ENCODE measurements at places on chromosomes 7 and 10.

- DNase-seq, result peak; percentile 74
Measured at GRCh38 chr10:77710759-77711682, 73.4 kb upstream of the KCNMA1 start.

DNA sequence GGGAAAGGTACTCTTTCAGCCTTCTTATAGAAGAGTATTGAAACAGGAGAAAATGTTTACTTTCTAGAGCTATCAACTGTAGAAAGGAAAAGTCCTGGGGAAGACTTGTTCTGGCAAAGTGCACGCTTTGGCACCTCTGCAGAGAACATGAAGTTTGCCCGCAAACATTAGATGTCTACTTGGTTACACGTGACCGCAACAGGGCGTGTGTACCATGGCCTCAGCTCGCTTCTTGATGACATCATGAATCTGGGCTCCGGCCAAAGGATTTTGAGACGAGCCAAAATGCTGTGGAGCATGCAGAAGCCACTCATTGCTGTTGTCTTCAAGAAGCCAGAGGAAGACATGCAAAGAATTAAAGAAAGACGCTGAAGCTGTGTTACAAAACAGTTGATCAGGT is 8.6 kb upstream of the TAS2R60 start:
- no peak for DNase-seq

DNA sequence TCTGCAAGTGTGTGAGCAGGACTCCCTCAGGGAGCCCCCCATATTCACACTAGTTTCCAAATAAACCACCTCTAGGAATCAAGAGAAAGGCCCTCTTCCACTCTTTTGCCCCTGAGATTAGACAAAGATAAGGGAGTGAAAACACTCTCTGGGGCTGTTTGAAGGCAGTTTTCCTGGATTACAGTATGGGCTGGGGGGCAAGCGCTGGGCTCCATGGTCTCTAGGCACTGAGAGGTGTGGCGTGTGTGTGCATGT is 1.0 kb downstream of the AQP1 start:
- DNase-seq, result no peak

DNA sequence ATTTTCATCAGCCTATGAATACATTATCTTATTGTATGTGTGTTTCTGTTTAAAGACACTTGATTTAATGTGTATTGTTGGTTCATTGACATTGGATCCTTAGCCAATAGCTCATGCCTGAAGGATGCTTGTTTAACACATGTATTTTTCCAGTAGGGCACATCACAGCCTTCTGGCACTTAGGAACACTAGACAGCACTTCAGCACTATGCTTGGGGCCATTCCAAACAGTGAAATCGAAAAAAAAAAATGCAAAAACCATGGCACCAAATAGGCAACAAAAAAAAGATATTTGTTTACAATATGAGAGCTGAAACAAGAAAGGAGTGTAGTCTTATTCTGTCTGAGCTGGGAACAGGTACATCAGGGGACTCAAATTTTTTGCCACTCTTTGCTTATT is 262.8 kb downstream of the SLC25A13 start:
- DNase-seq, result no peak

DNA sequence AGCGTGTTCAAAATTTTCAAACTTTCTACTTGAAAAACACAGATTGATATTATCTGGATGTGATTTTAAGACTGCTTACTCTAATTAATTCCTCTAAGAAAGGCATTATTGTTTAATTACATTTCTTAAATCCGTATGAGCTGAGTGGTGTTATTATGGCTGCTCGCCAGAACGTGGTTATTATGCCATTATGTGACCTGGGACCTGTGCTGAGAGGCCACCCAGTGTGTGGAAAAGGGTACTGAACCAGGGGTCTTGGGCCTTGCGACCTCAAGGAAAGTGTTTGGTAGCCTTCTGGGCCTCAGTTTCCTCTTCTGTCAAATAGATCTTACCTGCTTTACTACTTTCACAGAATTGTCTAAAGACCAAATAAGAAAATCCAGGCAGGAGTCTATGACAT is 15.4 kb downstream of the LGI1 start:
- DNase-seq, result no peak

DNA sequence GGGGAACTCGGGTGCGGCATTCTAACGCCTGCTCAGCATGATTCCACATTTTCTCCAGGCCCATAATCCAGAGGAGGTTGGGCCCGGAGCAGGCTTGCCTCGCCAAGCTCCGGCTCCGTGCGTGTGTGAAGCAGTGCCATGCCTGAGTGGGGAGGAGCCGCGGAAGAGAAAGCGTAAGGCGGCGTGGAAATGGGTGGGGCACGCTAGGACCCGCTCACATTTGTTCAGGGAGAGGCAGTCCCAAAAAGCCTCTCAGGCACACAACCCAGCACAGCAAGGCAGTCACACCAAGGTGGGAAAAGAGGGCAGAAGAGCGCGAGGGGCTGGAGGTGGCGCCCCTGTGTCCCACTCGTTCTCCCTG is 695 bp upstream of the VDAC2 start:
- peak; percentile 80 for DNase-seq

GRCh38 chr7:836429-836828 is 4.2 kb downstream of the SUN1 start:
- DNase-seq, result no peak

- DNase-seq, result no peak
Measured at GRCh38 chr7:139540203-139540602, 16.7 kb downstream of the CLEC2L start.

DNA sequence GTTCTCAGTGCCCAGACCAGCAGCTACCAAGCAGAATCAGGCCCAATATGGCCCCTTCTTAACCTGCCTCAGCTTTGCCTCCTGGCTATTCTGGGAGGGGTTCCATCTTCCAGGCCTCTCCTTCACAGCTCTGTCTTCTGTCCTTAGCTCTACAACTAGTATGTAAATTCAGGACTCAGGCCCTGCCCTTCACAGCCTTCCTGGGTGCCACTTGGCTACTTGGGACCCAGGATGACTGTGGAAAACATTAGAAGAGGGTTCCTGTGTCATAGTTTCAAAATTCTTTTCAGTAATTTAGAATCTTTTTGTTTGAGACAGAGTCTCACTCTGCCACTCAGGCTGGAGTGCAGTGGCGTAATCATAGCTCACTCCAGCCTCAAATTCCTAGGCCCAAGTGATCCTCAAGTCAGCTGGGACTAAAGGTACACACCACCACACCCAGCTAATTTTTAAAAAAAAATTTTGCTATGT is 33.2 kb upstream of the PAPSS2 start:
- no peak for DNase-seq

- no peak for DNase-seq
Measured at GRCh38 chr7:4815121-4815520, 39.7 kb downstream of the AP5Z1 start.

GRCh38 chr7:46524350-46524749 is 603.3 kb upstream of the IGFBP3 start:
- DNase-seq, result no peak

- peak; percentile 81 for DNase-seq
Measured at GRCh38 chr7:157411580-157411979, 74.8 kb downstream of the DNAJB6 start.

- no peak for DNase-seq
Measured at GRCh38 chr7:93054975-93055374, 62.8 kb downstream of the SAMD9 start.

GRCh38 chr10:123751342-123752134 is 85.4 kb downstream of the GPR26 start:
- no peak for DNase-seq

GRCh38 chr7:26944501-26945358 is 80.3 kb upstream of the SKAP2 start:
- DNase-seq, result no peak

DNA sequence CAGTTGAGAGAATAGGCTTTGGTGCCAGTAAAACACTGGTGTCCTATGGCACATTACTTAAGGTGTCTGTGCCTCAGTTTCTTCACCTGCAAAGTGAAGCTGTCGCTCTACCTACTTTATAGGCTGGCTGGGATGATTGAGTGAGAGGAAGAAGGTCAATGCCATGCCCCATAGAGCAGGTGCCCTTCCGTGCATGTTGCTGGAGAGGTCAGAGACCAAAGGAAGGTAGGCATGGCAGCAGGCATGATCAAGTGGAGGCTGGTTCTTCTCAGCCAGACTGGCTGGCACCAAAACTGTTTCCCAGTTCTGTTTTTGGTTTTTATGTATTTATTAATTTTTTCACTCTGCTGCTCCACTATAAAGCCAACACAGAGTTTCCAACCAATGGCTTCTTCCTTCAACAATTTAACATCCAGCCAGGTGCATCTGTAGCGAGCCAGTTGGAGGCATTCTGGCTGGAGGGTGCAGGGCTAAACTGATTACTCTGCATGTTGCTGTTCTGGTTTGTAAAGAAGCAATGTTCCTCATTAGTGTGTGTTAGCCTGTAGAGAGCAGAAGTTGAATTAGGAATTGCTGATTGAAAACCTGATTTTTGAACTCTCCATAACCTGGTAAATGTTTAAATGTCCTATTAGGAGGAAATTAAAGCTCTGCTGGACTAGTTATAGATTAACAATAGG is 144.3 kb upstream of the TNS3 start:
- DNase-seq, result no peak

DNA sequence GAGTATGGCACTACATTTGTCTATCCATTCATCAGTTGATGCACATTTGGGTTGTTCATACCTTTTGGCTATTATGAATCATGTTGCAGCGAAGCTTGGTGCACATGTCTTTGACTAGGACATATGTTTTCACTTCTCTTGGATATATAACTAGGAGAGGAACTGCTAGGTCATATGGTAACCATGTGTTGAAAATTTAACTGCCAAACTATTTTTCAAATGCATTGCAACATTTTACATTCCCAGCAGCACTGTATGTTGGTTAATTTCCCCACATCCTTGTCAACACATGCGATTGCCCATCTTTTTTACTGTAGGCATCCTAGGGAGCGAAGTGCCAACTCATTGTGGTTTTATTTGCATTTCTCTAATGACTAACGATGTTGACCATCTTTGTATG is 183.4 kb downstream of the PRKCQ start:
- DNase-seq, result no peak

GRCh38 chr10:110512461-110513187 is 14.9 kb downstream of the DUSP5 start:
- DNase-seq, result peak; percentile 59

GRCh38 chr7:7177044-7177517 is 5.3 kb upstream of the C1GALT1 start:
- DNase-seq, result no peak
